ENCODE measurements at places on chromosomes 13 and 19.
A peak's percentile ranks its signal among the peaks of the same experiment; 100 is the strongest.

DNA sequence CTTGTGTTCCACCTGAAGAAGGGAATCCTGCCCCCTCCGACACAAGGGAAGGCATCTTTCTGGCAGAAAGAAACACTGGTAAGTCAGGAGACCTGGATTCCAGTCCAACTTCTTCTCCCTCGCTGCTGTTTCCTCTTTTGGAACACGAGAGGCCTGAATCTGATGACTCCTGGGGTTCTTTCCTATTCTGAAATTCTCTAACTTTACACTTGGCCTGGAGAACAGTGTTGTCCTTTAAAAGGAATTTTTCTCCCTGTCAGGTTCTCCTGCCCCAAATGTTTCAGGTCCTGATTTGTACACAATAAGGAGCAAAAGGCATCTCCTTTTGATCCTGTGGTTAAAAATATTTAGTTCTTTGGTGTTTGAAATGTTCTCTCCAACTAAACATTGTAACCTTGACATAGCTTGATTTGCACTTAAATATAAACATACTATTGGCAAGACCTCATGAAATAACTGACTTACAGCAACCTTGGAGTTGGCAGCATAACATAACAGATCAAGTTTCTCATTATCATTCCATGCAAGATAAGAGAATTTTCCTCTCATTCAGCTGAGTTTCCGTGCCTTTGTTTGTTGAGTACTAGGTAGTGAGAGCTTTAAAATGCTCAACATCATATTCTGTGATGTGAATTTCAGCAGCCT, 244.8 kb downstream of the COG6 start:
- DNase-seq = no peak

DNA sequence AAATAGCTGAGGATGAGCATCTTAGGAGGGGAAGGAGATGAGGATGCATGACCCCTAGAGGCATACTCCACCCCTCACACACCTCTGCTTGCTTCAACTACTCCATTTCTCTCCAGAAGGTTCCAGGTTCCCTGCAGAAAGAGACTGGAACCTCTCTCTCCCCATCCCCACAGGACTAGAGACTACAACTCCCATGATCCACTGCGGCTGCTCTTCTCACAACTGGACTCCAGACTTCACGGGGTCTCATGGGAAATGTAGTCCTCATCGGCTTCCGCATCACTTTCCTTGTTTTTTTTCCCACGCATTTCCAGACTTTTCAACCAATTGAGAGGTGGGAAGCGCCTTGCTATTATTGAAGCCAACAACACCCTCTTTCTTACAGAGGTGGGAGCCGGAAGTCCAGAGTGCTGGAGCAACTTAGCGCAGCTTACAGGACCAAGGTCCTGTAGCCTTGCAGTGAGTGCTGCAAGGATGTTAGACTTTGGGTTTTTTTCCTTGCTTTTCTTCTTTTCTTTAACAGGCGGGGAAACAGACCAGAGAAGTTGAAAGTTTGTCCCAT, 13.9 kb upstream of the CACNG6 start:
- peak; percentile 47 for DNase-seq

DNA sequence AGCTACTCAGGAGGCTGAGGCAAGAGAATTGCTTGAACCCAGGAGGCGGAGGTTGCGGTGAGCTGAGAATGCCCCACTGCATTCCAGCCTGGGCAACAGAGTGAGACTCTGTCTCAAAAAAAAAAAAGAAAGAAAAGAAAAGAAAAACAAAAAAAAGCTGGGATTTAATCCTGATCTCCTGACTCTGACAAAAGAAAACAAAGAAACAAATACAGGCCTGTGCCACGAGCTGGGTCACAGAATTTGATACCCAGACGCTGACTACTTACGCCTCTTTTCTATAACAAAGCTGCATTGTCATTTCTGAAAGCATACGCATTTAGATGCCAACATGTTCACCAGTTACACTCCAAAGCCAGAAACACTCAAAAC, 18.2 kb upstream of the GTF2F2 start:
- DNase-seq = no peak

- DNase-seq = peak; percentile 64
Observed at GRCh38 chr19:43776286-43776685, 4.5 kb downstream of the KCNN4 start.

DNA sequence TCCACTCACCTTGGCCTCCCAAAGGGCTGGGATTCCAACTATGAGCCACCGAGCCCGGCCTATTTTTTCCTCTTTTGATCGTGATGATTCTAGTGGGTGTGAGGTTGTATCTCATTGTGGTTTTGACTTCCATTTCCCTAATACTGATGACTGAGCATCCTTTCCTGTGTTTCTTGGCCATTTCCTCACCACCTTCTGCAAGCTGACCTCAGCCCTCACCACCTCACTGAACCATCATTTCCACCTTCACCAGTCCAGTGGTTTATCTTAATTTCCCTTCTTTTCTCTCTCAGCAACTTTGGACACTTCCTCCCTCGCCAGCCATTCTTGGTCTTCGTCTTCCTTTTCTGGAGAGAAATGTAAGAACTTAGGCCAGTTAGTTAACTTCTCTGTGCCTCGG, 13.0 kb upstream of the BICRA start:
- no peak for DNase-seq

DNA sequence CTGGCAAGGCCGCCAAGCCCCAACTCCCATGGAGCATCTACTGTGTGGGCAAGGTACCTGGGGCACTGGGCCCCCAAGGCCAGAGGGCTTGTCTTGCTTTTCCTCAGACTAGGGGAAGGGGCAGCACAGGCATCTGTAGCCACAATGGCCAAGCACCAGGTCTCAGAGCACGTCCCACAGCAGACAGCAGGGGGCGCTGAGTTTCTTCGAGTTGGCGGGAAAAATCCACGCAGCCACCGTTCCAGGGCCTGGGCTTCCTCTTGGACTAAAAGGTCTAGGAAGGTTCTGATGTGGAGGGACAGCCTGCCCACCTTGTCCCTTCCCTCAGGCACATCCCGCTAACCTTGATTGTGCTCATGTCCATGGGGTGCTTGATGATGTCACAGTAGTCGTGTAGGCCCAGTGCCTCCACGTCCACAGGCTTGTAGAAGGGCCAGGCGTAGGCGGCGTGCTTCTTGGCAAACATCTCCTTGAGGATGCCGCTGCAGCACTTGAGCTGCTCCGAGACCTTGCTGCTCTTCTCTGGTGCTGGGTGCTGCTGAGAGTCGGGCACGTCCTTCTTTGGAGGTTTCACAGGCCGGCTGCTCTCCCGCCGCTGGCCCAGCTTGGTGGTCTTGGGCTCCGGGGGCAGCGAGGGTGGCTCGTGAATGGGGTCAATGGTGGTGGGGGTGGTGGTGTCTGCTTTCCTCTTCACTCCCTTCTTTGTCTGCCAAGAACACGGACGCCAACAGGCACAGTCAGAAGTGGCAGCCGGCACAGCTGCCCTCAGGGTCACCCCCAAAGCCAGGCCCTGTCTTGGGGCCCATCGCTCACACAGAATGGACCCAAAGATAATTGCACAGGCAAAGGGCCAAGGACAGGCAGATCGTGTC, 32.0 kb upstream of the EPHX3 start:
- peak; percentile 74 for DNase-seq

DNA sequence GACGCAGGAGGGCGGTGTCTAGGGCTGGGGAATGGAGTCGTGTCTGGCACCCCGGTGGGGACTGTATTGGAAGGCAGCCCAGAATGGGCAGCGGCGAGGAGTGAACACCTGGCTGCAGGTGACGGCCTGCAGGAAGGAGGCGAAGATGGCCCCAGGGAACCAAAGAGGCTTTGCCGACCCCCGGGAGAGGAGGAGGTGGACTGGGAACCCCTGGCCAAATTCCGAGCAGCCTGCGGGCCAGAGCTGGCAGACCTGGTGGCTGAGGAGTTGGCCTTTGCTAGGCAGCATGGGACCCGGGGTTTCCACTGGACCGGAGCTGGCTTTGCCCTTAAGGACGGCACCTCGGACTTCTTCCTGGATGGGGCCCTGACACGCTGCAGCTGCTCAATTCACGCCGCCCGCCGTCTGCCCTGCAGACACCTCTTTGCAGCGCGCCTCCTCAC, 25.9 kb downstream of the ZSWIM9 start:
- DNase-seq = no peak

- no peak for DNase-seq
Observed at GRCh38 chr19:21585281-21585890, 80.0 kb downstream of the ZNF429 start.

GRCh38 chr13:113061271-113061625, 44.3 kb upstream of the F7 start:
- no peak for DNase-seq

DNA sequence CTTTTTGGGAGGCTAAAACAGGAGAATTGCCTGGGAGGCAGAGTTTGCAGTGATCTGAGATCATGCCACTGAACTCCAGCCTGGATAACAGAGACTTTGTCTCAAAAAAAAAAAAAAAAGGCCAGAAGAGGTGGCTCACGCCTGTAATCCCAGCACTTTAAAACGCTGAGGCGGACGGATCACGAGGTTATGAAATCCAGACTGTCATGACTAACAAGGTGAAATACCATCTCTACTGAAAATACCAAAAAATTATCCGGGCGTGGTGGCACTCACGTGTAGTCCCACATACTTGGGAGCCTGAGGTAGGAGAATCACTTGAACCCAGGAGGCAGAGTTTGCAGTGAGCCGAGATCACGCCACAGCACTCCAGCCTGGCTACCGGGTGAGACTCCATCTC, 39.9 kb downstream of the ZNF611 start:
- no peak for DNase-seq

DNA sequence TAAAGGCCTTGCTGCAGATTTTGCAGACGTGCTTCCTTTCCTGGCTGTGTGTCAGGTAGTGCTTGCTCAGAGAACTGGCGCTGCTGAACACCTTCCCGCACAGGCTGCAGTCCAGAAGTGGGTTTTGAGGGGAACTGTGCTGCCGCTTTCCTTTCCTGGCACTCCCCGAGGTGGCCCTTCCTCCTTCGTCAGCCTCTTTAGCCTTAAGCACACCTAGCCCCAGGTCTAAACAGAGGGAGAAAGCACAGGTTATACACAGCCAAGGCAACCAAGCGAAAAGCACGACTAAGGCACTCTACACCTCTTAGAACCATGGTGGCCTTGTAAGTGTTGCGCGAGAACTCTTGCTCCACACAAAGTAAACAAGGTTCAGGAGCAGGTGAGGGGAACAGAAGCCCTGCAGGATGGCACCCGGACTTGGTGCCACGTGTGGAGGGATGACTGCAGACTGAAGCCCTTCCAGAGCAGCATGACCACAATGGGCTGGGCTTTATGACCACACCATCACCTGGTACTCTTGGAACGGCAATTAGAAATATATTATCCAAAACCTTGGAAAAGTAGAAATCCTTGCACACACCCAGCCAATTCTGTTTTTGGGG, 23.6 kb downstream of the ZNF541 start:
- no peak for DNase-seq
